ENCODE measurements at places on chromosomes 13 and 19.
A peak's percentile ranks its signal among the peaks of the same experiment; 100 is the strongest.

GRCh38 chr13:48626726-48627451, 26.8 kb upstream of the CYSLTR2 start:
- no peak for DNase-seq

GRCh38 chr19:51368366-51369282, at the start of gene CLDND2:
Gene CLDND2 (minus strand): TSS chr19:51369003. CDS start chr19:51368577, 426 bp downstream.
- DNase-seq = no peak

DNA sequence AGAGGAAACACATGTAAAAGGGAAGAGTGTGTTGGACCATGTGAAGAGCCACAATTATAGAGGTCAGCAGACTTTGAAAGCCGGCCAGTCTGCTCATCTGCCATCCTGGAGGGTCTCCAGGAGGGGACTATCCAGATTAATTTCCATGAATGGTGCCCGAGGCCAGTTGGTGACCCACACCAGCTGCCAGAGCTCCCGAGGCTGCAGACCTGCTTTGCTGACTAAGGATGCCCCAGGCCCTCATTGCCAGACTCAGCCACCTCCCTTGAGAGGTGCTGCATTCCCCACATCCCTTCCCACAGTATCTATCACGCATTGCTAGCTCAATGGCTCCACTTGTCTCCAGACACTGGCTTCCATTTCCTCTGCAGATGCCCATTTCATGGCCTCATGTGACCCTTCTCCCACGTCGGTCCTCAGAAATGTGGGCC, 110.3 kb downstream of the NALCN start:
- no peak for DNase-seq

DNA sequence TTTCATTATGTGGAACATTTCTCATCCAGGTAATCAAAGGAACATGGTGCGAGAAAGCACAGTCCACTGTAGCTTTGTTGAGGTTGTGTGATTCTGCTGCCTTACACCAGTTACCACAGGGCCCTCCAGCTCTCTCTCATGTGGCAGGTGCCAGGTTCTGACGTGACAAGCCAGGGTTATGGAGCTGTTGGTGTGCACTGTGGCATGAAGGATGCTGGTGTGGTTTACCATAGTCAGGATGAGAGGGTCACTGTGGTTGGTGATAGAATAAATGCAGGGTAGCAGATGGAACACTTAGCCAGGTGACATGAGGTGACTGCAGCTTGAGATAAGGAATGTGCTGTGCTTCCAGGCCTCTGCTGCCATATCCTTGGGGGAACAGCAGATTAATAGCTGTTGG, 7.4 kb downstream of the ZNF223 start:
- DNase-seq = no peak

GRCh38 chr13:87274209-87274819, 396.9 kb upstream of the SLITRK5 start:
- peak; percentile 22 for DNase-seq

DNA sequence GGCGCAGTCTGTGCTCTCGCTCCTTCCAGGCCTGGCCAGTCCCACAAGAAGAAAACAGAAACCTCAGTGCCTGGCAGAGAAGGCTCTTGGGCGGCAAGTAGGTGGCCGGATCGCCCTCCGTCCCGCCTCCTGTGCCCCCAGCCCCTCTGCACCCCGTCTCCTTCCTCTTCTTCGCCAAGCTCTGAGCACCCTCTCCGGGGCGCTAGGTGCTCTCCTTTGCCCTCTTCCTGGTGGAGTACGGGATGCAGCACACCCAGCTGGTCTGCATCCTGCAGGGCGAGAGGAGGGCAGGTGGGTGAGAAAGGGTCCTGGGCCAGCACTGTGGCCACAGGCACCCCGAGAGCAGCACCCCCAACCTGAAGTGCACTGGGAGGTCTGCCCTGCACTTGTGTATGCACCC, 17.3 kb downstream of the C13orf46 start:
- no peak for DNase-seq

- DNase-seq = no peak
These were observed 868 bp upstream of the UBAC2 start for GRCh38 chr13:99199541-99200431.

GRCh38 chr13:113618455-113618854, 33.9 kb downstream of the TFDP1 start:
- no peak for DNase-seq

DNA sequence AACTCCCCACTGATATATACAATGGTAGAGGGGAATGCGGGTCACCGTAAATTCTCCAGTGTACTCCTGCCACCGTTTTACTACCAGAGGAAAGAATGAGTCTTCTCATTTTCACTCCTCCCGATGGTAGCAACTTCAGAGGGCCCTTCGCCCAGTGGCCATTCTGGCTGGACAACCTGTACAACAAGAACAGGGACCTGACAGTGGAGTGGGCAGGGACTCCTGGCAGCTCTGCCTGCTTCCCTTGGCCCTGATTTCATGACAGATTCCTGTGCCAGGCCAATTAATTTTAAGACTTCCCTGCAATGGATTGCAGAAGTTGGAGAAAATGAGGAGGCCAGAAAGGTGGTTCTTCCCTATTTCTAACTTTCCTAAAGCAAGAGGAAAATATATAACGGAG, 148.9 kb downstream of the GPC6 start:
- no peak for DNase-seq

GRCh38 chr13:44854313-44855060, 134.8 kb downstream of the NUFIP1 start:
- DNase-seq = no peak

All from activated CD4-positive, alpha-beta T cell treated with anti-CD3 and anti-CD28 coated beads for 24 hours (primary cell).